ENCODE measurements at places on chromosomes 5 and 9.

- DNase-seq: peak; percentile 16
These were observed 153.9 kb downstream of the PCSK5 start for GRCh38 chr9:76044266-76044819.

DNA sequence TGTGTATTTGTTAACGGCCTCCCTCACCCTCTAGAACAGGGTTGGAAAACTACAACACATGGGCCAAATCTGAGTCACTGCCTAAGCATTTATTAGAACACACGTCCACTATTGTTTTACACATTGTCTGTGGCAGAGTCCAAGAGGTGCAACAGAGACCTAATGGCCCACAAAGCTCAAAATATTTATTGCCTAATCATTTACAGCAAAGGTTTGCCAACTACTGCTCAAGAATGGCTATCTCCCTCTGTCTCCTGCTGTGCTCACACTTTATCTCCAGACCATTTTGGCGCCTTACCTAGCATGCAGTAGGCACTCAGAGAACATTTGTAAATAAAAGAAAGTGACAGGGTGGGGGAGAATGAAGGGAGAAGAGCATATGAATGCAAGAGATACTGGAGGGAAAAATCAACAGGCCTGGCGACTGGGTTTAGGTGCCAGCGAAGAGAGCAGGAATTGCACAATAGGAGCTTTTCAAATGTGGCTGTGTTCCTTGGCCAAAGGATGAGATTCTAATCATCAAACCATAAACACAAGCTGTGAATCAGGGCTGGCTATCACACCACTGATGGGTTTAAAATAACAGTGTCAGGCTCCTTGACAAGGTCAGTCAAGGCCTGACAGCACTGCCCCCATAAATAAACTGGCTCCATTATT is 80.3 kb downstream of the EPB41L4A start:
- DNase-seq: peak; percentile 22

DNA sequence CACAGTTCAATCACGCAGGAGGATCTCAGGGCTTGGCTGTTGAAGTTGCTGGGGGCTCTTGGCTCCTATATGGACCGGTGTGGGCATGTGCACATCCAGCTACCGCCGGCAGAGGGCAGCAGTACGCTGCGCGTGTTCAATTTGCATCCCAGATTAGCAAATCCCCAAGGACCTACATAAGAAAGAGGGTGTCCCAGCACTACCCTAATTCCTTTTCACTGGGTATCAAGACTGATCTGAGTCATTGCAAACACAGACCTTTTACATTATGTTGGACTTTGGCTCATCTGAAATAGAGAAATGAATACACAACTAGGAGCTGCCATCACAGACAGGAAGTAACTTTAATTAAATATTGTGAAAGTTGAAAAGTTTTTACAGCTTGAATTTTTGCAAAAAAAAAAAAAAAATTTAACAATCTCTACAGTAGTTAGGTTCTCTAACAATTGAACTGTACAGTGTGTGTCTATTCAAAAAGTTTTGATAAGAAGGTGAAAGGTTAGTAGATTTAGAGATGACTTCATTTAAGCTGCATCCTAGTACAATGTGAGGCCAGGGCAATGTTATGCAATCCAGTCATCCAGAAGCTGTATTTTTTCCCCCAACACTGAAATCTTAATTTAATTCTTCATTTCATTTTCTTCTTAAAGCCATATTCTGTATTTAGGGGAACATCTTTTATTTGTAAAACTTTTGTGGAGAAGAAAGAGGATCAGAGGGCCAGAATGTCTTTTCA is 404.0 kb downstream of the EBF1 start:
- peak; percentile 76 for DNase-seq

GRCh38 chr5:178312880-178313282 is 80.3 kb upstream of the PHYKPL start:
- no peak for DNase-seq

- DNase-seq: no peak
These were observed 6.6 kb upstream of the PCSK1 start for GRCh38 chr5:96439477-96440184.

- DNase-seq: no peak
These were observed 265.2 kb downstream of the MAST4 start for GRCh38 chr5:66861402-66861801.

DNA sequence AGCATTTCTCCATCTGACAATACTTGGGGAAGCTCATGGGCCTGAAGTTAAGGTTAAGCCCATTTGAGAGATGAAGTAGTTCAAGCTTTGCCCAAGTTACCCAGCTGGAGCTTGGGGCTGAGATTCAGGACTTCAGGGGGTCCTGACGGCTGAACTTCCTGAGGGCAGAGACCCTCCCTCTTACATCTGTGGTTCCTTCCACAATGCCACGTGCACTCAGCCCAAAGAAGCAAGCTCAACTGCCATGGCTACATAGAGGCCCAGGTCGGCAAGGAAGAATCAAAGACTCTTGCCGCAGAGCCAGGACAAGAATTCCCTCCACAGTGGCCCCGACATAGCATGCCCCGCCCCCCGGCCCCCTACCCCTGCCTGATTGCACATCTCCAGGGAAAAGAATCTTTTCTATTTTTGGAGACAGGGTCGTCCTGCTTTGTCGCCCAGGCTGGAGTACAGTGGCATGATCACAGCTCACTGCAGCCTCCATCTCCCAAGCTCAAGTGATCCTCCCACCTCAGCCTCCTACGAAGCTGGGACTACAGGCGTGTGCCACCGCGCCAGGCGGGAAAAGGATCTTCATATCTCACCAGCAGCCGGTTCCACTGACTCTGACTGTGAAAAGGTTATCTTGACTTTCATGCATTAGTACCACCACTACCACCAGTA is 9.2 kb downstream of the PHF19 start:
- DNase-seq: no peak

DNA sequence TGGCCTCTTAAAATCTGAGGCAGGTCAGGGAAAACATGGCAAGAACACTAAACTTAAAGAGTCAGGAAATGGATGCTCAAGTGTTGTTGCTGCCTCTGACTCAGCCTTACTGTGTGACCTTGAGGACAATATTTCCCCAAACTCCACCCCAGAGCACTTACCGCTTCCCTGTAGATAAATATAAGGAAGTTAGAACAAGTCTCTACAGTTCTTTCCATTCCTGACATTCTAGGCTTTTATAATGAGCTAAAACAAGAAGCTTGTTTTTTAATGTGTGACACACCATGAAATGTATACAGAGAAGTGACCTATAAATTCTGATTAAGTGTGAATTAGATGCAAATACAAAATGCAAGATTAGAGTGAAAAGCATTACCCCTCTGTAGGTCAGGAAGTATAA is 129.3 kb downstream of the GRIA1 start:
- DNase-seq: peak; percentile 62

DNA sequence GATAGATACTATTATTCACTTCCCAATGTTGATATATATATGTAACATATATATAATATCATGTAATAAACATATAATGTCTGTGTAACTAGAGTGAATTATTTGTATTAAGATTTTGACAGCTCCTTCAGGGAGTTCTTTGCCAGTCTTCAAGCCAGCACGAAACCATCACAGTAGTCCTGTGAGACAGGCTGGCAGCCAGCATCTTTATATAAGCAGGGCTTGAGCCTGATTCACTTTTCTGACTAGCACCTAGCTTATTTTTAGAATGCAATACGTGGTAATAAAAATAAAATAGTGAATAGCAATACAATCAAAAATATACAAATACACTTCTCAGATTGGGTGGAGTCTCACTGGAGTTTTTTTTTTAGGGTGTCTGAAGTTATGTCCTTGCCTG is 20.7 kb upstream of the GDA start:
- DNase-seq: no peak

GRCh38 chr9:96399325-96399633 is 15.8 kb upstream of the SLC35D2 start:
- DNase-seq: no peak

GRCh38 chr9:81588148-81588871 is 101.0 kb downstream of the TLE1 start:
- DNase-seq: peak; percentile 76

DNA sequence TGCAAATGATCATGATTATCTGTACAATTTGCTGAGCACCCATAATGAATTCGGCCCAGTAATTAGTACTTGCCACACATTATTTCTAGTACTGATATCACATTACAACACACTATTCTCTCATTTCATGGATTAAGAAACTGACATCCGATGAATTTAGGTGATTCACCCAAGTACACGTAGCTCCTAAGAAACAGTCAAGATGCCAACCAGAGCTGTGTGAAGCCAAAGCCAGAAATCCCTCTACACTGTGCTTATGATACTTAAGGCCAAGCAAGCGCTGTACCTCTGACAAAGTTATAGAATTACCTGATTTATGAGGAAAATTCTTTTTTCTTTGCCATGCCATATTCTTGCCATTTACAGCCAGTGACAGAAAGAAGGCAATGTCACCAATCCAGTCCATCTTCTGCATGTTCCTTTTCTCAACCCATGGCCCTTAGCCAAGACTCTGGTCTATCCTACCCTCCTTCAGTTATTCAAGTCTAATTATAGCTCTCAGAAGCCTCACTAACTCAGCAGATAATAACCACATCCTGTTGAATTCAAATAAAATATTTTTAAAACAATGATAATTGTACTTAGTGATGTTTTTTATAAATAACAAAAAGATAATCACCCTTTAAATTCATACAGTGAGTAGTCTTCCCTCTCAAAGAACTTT is 74.3 kb upstream of the PTGER4 start:
- peak; percentile 36 for DNase-seq

GRCh38 chr9:35757226-35757891 is 3.3 kb upstream of the MSMP start:
- no peak for DNase-seq

DNA sequence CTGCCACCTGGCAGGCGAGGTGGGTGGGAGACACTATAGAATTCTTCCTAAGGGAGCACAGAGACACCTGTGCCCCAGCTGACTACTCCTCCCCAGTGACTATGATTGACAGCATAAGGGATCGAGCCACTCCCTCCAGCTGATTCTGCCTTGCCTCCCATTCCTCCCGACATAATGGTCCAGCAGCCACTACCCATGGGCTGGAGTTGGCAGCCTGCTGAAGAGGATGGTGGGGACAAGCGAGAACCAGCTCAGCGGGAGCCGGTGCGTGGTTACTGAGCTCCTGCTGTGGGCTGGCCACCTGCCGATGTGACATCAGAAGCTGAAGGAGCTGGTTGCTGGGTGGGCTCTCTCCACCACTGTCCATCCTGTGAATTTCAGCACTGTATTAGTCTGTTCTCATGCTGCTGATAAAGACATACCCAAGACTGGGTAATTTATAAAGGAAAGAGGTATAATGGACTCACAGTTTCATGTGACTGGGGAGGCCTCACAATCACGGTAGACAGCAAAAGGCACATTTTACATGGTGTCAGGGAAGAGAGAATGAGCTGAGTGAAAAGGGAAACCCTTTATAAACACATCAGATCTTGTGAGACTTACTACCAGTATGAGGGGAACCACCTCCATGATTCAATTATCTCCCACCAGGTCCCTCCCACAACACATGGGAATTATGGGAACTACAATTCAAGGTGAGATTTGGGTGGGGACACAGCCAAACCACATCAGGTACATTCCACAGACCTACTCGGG is 12.1 kb upstream of the NCS1 start:
- no peak for DNase-seq

- no peak for DNase-seq
These were observed 6.5 kb downstream of the PPP6C start for GRCh38 chr9:125183054-125183453.

GRCh38 chr9:131019388-131020239 is 10.6 kb downstream of the LAMC3 start:
- no peak for DNase-seq

DNA sequence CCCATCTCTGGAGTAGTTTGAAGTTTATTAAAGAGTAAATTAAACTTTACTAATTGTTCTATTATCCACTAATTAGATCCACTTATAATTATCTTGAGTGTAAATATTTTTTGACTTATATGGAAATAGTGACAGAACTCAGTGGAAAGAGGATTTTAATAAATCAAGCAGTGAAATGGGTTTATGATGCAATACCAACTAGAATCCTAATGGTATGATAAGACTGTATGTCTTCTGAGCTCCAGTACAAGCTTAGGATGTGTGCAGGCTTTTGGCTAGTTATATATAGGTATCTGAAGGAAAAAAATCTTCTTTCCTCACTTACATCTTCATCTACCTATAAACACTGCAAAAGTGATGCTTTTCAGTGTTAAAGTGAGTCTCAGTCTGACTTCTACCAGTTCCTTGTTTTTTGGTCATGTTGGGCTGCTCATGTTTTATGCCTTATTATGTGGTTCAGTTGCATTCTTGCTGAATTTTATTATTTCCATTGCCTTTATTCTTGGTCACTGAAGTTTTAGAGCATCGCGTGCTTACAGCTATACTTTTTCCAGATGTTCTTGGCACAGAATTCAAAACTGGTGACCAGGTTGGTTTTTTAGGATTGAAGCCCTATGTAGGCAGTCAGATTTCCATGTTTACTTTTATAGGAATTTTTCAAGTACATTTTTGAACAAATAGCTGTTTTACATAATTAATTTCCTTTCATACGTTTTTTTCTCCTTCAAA is 30.5 kb downstream of the XRCC4 start:
- DNase-seq: peak; percentile 12

DNA sequence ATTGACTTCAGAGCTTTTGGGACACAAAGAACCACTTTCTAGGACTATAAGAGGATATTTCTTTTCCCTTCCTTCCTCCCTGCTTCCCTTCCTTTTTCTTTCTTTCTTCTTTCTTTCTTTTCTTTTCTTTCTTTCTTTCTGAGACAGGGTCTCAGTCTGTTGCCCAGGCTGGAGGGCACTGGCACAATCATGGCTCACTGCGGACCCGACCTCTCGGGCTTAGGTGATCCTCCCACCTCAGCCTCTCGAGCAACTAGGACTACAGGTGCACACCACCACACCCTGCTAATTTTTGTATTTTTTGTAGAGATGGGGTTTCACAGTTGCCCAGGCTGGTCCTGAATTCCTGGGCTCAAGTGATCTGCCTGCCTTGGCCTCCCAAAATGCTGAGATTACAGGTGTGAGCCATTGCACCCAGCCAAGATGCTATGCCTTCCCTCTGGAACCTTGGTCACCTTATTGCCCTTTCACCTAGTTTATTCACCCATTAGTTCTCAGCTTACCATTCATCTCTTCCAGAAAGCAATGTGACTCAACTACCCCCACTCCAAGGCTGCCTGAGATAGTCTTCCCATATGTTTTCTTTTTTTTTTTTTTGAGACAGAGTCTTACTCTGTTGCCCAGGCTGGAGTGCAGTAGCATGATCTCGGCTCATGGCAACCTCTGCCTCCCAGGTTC is 10.1 kb downstream of the PLIN2 start:
- no peak for DNase-seq

DNA sequence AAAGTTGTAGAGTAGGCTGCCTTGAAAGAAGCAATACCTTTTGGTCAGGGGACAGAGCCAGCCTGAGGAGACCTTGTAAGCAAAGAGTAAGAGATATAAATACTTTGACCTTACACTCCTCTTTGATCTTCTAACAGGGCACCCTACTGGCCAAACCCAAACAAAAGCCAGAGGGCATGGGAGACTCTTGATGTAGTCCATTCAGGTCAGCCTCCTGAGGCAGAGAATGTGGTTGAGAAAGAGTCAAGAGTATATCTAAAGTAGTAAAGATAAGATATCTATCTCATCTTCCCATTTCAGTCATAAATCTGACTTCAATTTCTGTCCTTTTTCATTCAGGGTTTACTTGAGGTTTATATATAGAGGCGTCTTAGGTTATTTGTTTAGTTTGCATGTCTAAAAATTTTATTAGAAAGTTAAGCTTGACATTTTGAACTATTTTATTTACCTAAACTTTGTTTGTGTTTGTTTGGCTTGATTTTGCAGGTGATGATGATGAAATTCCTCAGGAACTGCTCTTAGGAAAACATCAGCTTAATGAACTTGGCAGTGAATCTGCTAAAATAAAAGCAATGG is 125.7 kb downstream of the NIPBL start:
- no peak for DNase-seq
